Endothelial cell (in vitro differentiated cells): ENCODE measurements at places on chromosomes 7 and 10.
A peak's percentile ranks its signal among the peaks of the same experiment; 100 is the strongest.

DNA sequence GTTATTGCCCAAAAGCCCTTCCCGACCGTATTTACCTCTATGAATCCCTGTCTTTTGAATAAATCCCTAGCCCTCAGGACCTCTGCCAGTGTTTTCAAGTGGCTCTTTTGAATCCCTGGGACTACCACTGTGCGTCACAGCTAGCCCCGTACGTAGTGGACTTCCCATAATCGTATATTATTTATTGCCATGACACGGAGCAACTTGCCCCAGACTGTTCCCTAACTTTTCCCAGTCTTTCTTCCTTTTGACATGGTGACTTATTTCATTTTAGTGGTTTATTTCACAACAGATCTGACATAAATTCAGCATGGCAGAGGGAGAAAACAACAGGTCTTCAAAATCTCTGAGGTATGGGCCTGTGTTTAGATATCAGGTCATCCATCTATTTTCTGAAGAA, 318.6 kb upstream of the KLF6 start:
- DNase-seq = no peak

GRCh38 chr7:7761340-7761973, 43.0 kb upstream of the RPA3 start:
- DNase-seq = no peak

DNA sequence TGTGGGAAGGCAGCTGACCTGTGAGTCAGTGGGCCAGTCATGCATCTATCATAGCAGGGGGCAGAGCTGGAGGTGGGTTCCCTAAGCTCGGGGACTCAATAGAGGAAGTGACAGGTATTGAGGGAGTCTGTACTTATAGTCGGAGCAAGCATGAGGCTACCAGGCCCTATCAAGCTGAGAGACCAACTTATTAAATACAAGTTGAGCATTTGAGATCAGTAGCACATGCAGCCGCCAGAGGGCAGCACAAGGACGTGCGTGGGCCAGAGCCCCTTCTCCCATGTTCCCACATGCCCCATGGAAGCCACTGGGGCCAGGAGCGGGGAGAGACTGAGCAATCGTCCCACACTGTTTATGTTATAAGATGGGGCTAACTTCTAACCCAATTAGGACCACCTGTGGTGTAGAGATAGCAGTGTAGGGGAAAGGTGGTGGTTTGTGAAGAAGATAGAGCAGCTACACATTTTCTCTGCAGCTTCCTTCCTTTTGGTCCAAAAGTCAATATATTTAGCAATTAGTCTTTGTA, 13.0 kb upstream of the STK31 start:
- peak; percentile 74 for DNase-seq

DNA sequence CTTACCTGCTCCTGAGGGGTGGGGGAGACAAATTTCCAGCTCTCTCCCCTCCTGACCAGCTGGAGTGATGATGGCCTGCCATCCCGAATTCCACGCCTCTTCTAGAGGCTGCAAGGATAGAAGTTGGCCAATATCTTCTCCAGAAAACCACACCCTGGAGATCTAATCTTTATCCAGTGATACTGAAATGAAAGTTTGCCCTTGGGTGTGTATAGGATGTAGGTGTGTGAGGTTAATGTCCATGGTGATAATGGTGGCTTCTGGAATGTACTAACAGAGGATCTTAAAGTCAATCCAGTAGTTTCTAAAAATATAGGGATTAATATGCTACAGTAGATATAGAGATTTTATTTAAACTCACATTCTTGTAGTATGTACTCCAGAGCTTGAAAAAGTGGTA, 22.2 kb downstream of the AKR1B15 start:
- DNase-seq = no peak

- no peak for DNase-seq
Measured at GRCh38 chr7:116988363-116988989, 35.2 kb downstream of the ST7 start.

DNA sequence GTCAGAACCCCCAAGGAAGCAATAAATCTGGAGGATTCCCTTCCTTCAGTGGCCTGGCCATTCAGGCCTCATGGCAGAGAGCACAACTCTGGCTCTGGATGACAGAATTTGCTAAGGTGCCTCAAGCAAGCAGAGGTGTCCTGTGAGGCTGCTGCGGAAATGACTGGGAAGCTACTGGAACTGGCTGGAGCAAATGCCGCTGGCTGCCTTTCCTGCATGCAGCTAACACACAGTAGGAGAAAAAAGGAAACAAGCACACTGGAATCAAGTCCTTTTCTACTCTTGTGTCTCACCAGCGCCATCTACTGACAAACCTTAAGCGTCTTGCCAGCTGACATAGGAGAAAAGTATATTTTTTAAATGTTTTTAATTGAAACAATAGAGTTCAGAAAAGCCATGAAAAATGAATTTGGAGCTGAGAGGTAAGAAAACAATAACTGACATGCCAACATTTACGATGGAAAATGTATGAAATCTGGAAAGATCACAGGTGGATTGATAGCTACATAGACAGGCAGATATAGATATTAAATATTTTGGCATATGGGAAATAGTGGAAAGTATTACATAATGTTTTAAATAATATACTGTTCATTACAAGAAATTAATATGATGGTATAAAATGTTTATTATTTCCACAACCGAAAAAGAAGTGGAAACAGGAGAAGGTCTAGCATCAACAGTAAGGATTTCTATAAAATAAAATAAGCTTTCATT, 951.6 kb downstream of the ANKRD7 start:
- DNase-seq = peak; percentile 81

- DNase-seq = no peak
Measured at GRCh38 chr10:78616125-78616695, 452.6 kb upstream of the ZMIZ1 start.

DNA sequence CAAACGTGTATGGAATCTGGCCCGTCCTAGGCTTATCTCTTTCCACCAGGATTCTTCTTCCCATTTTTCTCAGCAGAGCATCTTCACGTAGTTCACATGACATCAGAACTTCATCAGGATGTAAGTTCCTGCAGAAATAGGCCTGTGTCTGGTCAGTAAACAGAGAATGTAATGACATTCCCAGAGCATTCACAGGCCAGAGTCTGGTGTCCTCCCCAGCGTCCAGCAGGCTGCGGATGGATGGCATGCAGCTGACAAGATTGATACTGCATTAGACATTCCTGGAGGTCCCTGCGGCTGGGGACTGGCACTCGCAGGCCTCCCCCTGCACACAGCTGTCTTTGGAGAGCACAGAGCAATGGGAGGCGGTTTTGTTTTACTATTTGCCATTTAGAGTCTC, 28.7 kb downstream of the MGMT start:
- DNase-seq = no peak

GRCh38 chr7:128135159-128135514, 103.9 kb upstream of the LRRC4 start:
- no peak for DNase-seq

GRCh38 chr10:124622158-124622557, 122.0 kb downstream of the FAM53B start:
- DNase-seq = no peak

DNA sequence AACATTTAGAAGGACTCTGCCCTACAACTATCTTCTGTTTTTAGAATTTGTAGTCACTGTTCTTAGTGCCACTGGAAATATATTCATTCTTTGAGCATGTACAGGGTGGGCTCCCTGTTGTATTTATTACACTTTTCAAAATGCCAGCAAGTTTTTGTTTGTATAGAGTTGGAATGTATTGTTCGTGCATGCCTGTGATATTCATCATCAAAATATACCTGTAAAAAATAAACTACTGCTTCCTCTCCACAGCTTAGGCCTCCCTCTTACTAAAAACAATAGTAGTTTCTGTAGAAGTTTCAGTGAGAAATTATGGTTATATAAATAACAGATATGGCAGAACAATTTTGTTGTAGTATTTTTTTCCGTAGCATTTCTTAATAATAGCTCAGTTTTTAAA, 61.6 kb downstream of the NHLRC2 start:
- DNase-seq = no peak

GRCh38 chr10:120286280-120286679, 170.7 kb upstream of the PLPP4 start:
- DNase-seq = no peak

- DNase-seq = no peak
Measured at GRCh38 chr10:17216217-17216900, 11.7 kb upstream of the VIM start.

- DNase-seq = no peak
Measured at GRCh38 chr10:30788307-30788706, 158.8 kb upstream of the LYZL2 start.

DNA sequence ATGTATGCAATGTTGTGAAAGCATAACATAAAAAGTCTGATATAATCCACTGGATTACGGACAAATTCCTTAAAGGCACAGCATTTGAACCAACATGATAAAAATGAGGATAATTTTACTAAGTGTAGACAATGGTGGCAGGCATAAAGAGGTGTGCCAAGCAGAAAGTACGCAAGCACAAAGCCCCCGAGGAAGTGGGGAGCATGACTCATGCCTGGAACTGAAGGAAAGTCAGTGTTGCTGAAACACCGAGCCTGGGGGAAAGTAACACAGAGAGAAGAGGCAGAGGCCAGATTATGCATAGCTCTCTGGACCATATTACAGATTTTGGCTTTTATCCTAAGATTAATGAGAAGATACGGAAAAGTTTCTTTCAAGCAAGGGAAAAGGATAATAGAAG, 490.0 kb upstream of the PHF14 start:
- DNase-seq = no peak

DNA sequence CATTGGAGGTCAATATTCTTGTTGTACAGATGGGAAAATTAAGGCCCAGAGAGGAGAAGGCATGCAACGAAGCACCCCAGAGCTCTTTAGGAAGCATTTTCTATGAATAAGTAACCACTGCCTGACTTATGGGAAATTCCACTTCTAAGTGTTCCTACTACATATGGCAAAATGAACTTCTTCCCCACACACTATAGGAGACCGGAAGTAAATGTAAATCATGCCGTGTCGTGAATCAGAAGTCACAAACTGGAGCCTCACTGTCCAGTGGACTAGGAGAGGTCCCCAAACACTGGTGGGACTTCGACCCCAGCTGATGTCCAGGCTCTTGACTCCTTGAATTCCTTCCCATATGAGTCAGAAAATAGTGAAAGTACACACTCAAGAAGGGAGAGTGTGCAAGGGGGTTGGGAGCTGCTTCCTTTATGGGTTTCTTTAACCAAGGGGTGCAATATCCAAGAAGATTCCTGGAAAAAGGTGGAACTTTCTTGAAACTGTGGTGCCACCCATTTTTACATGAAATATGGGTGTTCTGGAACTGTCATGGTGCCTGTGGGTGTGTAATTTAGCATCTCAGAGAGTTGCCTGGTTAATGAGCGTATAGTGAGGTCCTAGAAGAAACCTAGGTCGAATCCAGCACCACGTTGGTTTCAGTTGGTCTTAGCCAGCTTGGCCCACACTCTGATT, 6.7 kb downstream of the RASSF4 start:
- DNase-seq = no peak

- DNase-seq = no peak
Measured at GRCh38 chr10:32239769-32240168, 107.2 kb downstream of the EPC1 start.

- DNase-seq = no peak
Measured at GRCh38 chr10:89183571-89183970, 23.5 kb downstream of the CH25H start.

GRCh38 chr10:82529062-82529461, 654.1 kb downstream of the NRG3 start:
- DNase-seq = no peak

DNA sequence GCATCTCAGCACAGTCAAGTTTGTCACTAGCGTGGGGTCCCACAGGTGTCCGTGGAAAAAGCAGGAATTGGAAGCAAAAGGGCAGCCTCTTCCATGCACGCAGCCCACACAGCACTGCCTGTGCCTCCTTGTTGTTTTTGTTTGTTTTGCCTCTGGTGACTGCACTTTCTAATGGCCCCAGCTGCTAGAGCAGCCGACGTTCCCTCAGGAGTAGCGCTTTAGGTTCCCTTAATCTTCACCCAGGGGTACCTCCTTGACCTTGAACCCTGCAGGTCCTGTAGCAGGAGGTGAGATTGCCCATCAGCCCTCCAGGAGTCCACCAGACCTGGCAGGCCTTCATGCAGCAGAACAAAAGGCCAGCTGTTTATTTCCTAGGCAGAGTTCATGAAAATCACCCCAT, 210.1 kb downstream of the CACNB2 start:
- DNase-seq = no peak

GRCh38 chr10:103696411-103697145, 158.8 kb downstream of the SH3PXD2A start:
- DNase-seq = no peak

- DNase-seq = no peak
Measured at GRCh38 chr10:36463390-36463789, 662.0 kb upstream of the ANKRD30A start.

GRCh38 chr10:36534471-36535002, 590.9 kb upstream of the ANKRD30A start:
- no peak for DNase-seq

- DNase-seq = no peak
Measured at GRCh38 chr10:104333728-104334373, 4.4 kb downstream of the ITPRIP start.

DNA sequence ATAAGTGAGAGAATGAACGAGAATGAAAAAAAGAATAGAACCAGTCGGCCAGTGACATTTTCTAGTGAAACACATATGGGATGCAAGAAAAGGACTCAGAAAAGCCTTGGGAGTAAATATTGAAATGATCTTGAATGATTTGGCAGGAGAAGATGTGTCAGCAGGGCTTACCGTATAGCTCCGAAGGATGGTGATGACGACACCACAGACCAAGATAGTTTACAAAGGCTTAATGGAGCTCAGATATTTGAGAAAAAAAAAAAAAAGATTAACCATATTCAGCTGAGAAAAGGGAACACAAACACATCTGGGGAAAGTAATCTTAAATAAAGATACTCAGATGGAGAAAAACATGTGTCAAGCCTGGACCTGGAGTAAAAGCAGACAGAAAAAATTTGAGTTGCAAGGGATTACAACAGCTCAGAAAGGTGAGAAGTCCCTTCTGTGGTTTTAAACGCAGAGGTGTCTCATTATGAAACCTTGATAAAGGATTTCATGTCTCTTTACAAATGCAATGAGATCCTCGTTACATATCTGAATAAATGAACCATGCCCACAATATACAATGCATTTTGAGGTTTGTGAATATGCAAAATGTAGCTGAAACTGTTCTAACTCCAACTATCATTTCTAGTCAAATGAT, 36.0 kb downstream of the DNAJB9 start:
- no peak for DNase-seq

DNA sequence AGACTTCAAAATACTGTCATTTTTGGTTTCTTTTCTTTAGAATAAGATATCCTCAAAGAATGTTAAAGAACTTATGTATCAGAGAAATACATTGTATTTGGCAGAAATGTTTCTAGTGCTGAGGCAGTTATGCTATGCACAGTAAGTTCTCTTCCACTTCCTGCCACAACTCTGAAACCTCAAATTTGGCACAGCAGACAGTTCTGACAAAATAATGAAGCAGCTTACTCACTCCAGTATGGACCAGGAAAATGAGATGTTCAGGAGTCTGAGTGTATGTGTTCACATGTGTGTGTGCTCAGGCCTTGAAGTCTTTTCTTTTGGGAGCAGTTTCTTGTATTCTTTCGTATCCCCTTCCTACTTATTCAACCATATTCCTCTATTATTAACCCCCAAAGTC, 197.0 kb upstream of the AGK start:
- DNase-seq = no peak
